ENCODE measurements at places on chromosomes 3 and 15.

GRCh38 chr3:13546667-13547171 lies 2.2 kb upstream of the FBLN2 start:
- no peak for DNase-seq

DNA sequence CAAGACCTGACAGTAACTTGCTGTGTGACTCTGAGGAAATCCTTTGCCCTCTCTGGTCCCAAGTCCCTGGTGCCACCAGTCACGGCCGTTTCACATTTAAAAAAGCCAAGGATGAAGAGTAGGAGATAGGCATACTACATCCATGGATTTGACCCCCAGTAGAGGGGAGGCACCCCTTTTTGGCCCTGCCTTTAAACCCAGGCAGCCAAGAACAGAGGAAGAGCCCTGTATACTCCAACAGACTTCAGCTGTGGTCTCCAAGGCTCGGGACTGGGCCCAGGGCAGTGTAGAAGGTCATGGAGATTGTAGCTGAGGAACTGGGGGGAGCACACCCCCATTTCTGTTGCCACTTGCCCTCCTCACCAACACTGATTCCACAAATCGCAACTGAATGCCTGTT lies 3.7 kb downstream of the CAV3 start:
- no peak for DNase-seq

- no peak for DNase-seq
These were observed 18.7 kb downstream of the SLC33A1 start for GRCh38 chr3:155835341-155836071.

DNA sequence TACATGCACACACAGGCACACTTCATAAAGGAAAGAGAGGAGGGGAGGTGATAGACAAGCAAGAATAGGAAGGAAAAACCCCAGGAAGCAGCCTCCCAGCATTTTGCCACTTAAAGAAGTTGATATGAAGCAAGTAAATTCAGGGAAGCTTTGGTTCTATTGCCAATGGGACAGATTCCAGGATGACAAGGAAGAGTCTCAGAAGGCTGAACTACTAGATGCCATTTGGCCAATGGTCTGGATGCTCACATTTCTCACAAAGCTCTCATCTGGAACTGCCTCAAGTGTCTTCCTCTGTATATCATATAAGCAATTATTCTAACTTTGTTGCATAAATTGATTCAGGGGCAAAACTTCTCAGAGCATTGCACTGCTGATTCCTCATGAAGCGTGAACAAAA lies 78.8 kb upstream of the STRIT1 start:
- no peak for DNase-seq

- DNase-seq: no peak
These were observed 34.6 kb downstream of the PXYLP1 start for GRCh38 chr3:141266186-141266585.

DNA sequence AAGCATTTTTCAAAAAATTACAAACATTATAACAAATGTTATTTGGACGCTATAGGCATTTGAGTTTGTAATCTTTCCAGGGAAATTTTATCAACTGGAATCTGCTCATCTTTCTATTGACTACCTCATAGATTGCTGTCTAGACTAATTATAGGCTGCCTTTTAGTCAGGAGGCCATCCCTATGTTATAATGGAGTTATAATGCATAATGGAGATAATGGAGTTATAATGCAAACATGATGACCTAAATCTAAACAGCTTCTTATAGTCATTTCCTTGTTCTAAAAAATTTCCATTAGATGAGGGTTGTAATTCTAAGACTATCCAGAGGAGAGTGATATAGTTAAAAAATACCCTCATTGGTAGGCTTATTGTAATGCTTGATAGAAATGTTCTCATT lies 226.4 kb downstream of the SI start:
- no peak for DNase-seq

GRCh38 chr3:171309906-171310359 lies 150.3 kb downstream of the TNIK start:
- no peak for DNase-seq

DNA sequence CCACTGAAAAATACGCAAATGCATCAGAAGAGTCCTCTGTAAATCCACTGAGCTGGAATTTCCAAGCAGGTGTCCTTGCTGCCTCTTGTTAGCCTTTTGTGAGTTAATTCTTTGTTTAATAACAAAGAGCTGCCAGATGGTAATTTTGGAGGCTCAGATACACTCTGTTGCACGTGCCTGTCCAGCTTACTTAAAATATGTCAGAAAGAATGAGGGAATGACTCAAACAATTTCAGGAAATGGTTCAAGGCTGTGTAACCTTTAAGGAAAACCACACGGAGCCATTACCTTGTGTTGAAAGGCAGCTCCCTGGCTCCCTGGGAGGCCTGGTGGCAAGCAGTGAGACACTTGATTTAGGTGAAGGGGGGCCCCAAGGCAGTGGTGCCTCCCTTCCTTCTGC lies 302.2 kb upstream of the CTDSPL start:
- DNase-seq: peak; percentile 32

DNA sequence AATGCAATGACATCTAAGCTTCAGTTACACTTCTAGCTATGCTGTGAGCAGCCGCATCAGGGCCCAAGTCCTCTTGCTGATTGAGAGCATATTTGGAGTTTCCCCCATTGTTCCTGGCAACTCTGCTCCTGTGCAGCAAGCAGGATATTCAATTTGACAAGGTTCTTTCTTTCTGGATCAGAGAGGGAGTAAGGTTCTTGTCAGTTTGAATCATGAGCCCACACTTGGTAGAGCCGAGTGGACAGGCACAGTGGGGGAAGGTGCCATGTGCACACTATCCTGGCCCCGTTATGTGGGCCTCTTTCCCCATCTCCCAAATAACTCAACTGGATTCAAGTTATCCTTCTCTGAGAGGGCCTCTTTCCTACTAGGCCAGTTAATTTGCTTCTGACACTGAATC lies 385.4 kb downstream of the ZIC1 start:
- DNase-seq: no peak

GRCh38 chr3:111604119-111604518 lies 9.0 kb upstream of the ZBED2 start:
- no peak for DNase-seq

- no peak for DNase-seq
These were observed 76.8 kb upstream of the HRH1 start for GRCh38 chr3:11077466-11077865.

- DNase-seq: no peak
These were observed 2.2 kb downstream of the NXPE3 start for GRCh38 chr3:101781166-101781565.

DNA sequence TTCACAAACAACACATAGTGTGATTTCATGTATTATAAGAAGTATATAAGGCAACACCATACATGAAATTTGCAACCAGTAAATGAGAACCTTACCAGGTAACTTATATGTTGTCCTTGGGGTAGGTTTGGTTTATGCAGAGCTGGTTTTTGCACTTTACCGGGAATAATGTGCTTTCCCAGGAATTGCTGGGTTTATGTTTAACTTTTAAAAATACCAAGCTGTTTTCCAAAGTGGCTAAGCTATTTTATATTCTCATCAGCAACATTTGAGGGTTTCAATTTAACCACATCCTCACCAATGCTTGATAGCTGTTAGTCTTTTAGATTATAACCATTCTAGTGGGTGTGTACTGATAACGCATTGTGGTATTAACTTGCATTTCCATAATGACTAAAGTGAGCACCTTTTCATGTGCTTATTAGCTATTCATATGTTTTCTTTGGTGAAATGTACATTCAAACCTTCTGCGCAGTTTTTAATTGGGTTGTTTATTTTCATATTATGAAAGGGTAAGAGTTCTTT lies 71.6 kb downstream of the KY start:
- DNase-seq: no peak

DNA sequence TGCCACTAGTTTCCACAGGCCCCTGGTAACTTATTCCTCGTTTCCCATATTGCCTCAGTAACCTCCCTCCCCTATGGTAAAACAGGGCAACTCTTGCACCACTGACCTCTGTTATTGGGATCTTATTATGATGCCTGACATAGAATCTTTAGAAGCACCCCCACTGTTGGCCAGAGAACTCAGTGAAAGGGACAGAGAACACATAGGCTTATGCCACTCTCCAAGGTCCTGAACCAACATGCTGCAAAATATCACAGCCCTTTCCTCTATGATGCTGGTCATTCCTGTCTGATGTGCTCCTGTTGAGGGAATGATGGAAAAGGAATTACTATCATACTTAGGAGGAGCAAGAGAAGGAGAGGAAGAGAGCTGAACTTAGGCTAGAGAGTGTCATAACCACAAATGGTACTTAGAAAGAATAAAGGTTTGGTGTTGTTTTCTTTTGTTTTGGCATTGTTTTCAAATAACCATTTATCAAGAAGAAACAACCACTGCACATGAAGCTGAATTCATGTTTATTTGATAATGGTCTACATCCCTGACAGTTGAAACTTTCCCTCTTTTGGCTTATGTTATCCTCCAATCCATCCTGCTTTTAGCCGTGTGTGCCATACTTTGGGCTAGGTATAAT lies 330.2 kb downstream of the EPHB1 start:
- no peak for DNase-seq

- DNase-seq: no peak
These were observed 400.0 kb downstream of the LSAMP start for GRCh38 chr3:116045314-116045713.

DNA sequence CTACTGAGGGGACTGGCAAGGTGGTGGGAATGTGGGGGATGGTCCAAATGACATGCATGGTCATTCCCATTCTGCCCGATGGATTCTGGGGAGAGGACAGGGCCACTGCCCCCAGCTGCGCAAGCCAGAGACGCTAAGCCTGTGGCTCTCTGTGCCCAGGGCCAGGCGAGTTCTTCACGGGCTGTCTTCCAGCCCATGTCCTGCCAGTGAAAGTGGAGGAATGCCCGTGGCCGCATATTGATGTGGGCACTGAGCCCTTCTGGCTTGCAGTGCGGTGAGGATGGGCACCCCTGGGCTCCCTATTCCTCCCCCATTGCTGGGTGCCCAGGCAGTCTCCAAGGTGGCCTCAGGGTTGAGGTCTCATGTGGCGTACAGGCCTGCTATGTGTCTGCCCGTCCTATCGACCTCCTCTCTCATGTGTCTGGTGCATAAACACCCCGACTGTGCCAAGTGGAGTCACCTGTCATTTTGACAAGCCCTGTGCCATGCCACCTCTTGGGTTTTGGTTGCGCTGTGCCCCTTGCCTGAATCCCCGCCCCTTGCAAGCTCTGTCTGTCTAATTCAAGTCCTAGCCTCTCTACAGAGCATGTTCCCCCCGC lies 116.8 kb downstream of the TMEM266 start:
- DNase-seq: no peak

GRCh38 chr3:127565711-127566110 lies 24.8 kb downstream of the TPRA1 start:
- DNase-seq: no peak

DNA sequence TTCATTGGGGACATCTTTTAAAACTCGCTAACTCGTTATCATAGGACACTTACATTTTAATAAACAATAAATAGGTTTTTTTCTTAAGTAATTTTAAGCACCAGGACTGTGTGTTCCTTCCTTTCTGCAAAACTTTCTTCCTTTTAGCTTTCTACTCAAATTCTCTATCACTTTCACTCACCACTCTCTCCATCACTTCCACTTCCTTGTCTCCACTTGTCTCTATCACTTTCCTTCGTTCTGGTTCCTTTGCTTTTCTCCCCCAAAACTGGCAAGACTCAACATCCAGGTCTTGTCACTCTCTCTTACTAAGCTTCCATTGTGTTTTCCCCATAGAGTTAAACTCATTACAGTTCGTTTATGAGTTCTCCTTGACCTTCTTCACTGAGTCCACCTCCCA lies 99.0 kb downstream of the ZPLD1 start:
- no peak for DNase-seq

DNA sequence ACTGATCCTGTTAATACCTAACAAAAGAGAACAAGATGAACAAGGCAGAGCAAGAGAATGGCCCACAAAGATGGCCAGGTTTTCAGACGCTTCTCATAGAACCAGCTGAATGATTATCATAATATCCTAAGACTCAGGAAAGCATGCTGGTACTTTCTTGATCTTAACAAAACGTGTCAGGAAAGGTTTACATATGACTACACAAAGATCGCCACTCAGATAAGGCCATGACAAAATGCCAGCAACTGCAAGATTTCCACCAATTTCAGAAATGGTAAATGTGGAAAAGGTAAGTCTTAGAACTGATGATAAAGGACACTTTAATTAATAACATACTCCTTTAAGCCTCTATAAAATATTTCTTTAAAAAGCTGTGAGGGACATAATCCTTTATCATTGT lies 108.8 kb downstream of the DLG1 start:
- no peak for DNase-seq

DNA sequence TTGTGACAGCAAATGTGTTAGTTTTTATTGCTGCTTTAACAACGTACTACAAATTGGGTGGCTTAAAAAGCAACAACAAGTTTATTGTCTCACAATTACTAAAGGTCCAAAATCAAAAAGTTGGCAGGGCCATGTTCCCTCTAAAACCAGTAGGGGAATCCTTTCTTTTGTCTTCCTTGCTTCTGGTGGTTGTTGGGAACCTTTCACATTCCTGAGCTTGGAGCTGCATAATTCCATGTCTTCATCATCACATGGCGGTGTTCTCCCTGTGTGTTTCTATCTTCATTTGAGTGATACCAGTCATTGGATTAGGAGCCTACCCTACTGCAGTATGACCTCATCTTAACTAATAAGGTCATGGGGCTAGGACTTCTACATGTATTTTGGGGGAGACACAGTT lies 7.4 kb downstream of the SPRED1 start:
- DNase-seq: no peak

- no peak for DNase-seq
These were observed 291.1 kb downstream of the CHL1 start for GRCh38 chr3:487614-488013.

DNA sequence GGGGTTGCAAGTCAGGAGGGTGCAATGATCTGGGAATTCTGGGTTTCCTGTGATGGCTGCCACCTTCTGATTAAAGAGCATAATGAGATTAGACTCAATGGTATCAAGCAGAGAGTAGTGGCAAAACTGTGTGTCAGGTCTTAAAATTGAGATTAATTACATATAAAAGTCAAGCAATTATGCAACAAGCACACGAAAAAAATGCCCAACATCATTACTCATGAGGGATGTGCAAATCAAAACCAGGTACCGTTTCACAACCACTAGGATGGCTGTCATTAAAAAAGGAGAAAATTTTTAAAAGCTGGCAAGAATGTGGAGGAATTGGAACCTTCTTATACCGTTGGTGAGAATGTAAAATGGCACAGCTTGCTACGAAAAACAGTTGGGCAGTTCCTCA lies 205.0 kb downstream of the OSBPL10 start:
- no peak for DNase-seq

DNA sequence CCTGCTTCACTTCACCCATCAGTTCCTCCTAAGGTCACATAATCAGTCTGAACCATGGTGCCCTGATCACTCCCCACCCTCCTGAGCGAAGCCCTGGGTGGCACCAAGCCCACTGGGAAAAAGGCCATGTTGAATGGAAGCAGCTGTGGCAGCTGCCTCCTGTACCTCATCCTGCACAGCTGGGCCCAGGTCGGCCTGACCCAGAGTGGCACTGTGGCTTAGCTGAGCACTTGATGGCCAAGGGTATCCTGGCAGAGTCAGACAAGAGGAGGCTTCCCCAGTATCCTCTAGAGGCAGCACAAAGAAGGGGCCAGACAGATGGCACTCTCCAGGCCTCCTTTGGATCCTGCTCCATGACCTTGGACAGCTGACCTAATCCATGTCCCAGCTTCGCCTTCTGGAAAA lies 68.4 kb downstream of the TLE3 start:
- DNase-seq: no peak

- DNase-seq: no peak
These were observed 32.2 kb downstream of the ZDHHC19 start for GRCh38 chr3:196178993-196179379.
